ENCODE measurements at places on chromosomes 2 and 18.

DNA sequence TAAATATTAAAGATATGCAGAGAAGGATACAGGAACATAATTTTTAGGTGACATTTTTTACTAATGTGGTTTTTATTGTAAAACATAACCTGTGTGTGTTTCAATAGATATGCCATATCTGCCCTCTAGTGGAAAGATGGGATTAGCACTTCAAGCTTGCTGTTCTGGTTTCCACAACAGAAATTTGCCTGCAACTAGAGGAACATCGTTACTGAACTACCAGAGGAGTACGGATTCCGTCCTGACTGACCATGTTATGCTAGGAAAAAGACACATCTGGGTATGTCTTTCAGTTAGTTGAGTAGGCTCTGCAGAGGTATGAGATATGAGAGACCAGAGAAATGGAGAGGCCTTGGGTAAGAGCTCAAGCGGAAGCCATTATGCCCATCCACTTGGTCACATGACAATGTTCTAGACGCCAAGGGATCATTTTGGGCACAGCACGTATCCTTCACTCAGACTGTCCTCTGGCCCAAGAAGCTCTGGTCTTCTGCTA lies 104.9 kb downstream of the MBD2 start:
- DNase-seq, result no peak

GRCh38 chr18:35458271-35458670 lies 39.5 kb downstream of the INO80C start:
- DNase-seq, result no peak

DNA sequence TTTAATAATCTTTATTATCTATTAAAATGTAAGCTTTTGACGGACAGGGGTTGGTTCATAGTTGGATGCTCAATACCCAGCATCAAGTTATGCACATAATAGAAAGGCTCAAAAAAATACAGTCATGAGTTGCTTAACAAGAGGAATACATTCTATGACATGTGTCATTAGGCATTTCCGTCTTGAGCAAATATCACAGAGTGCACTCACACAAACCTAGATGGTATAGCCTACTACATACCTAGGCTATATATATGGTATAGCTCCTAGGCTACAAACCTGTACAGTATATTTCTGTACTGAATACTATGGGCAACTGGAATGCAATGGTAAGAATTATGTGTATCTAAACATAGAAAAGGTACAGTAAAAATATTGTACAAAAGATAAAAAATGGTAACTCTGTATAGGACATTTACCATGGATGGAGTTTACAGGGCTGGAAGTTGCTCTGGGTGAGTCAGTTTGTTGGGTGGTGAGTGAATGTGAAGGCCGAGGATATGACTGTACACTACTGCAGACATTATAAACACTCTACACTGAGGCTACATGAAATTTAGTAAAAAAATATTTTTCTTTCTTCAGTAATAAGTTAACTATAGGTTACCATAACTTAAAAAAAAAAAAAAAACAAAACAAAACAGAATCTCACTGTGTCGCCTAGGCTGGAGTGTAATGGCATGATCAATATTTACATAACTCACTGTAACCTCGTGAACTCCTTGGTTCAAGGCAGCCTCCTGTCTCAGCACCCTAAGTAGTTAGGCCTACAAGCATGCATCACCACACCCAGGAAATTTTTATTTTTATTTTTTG lies 201.2 kb downstream of the NBAS start:
- DNase-seq, result no peak

DNA sequence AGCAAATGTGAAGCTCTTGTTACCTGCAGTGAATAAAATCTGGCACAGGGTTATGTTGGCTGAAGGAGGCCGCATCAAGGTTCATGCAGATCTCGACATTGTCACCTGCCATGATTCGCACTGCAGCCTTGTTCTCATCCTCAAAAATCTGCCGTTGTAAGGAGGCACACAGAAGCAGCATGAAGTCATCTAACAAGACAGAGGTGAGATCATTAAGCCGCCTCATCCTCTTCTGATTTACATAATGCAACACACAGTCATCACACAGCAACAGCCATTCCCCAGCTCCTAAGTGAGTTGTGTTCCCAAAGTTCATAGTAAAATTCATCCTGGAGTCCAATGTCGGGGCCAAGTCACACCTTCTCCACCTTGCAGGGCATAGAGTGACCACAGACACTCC lies 232.1 kb downstream of the NAPG start:
- DNase-seq, result no peak

DNA sequence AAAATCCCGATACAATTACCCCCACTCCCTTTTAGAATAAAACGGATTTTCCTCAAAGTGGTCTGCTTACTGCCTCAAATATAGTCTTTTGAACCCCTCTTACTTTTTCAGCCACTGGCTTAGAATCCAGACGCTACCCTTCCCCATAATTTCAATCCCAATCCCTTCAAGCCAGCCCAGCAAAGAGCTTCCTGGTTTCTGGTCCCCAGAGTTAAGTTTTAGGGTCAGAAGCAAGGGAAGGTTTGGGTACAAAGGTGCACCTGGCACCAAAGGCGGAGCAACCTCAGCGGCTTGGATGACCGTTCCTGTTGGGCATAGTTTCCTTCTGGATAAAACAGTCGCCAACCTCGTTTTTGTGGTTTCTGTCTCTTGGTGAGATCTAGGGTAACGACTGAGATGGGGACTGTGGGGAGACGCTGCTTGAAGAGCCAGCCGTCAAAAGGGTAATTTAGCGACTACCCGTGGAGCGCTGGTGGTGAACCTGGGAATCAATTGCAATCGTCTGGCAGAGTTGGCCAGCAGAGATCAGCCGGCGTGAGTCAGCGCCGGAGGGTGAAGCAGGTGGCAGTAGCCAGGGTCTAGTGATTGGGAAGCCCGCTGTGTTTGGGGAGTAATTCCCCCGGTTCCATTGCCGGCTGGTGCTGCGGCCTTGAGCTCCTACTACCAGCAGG lies 1.6 kb downstream of the FEV start:
- no peak for DNase-seq

DNA sequence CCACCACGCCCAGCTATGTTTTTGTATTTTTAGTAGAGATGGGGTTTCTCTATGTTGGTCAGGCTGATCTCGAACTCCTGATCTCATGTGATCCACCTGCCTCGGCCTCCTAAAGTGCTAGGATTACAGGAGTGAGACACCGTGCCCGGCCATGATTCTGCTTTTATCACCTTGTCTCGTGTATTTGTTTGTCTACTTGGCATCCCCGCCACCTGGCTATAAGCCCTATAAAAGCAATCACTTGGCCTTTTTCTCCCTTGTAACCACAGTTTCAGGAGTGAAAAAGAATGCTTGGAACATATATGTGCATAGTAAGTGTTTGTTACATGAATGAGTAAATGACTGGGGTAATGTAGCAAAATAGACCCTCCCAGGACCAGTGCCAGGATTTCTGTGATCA lies 77.5 kb upstream of the PAPOLG start:
- no peak for DNase-seq

DNA sequence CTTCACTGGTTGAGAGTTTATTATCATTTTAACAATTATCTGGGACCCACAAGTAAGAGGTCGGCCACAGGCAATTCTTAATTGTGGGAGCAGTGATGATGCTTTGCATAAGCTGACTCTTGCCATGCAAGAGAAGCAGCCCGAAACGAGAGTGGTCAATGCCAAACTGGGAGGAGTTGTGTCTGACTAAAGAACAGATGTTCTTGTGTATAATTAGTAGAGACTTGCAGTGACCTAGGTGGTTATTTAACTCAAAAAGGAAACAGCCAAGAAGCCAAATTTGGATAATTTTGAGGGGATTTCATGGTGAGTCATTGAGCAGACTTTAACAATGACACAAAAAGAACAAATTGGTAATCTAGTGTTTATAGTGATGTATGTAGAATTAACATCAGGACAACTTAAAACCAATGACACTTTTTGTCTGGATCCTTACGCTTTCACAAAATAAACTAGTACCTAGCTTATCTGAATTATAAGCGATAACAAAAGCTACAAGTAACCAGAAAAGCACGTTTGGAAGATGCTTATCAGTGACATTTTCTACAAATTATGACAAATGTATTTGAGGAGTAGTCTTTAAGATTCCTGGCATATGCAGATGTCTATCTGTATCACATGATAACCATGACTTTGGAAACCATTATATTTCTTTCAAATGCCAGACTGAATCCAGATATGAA lies 184.7 kb upstream of the DLGAP1 start:
- no peak for DNase-seq

DNA sequence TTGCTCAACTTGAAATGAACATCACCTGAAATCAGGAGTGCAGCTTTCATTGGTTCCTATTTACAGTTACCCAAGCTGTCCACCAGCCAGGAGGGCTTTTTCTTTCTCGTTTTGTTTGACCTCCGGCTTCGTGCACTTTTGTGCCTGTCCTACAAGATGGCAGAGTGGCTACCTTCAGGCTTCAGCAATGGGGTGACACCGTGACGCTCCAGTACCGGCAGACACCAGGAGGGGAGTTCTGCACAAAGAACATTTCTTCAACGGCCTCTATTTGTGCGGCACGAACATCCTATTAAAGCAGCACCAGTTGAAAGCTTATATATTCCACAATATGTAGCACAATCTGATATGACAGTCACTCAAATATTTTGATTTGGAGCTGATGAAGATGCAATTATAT lies 18.3 kb downstream of the RNASEH1 start:
- no peak for DNase-seq

- no peak for DNase-seq
Measured at GRCh38 chr18:77815666-77816338, 566.2 kb downstream of the GALR1 start.

- DNase-seq, result no peak
Measured at GRCh38 chr18:76544511-76545345, 49.7 kb upstream of the ZNF516 start.

- no peak for DNase-seq
Measured at GRCh38 chr2:219561179-219562048, 9.9 kb downstream of the OBSL1 start.

- DNase-seq, result no peak
Measured at GRCh38 chr18:76515576-76515975, 20.5 kb upstream of the ZNF516 start.

GRCh38 chr2:24749069-24749691 lies 44.0 kb downstream of the PTRHD1 start:
- DNase-seq, result no peak

DNA sequence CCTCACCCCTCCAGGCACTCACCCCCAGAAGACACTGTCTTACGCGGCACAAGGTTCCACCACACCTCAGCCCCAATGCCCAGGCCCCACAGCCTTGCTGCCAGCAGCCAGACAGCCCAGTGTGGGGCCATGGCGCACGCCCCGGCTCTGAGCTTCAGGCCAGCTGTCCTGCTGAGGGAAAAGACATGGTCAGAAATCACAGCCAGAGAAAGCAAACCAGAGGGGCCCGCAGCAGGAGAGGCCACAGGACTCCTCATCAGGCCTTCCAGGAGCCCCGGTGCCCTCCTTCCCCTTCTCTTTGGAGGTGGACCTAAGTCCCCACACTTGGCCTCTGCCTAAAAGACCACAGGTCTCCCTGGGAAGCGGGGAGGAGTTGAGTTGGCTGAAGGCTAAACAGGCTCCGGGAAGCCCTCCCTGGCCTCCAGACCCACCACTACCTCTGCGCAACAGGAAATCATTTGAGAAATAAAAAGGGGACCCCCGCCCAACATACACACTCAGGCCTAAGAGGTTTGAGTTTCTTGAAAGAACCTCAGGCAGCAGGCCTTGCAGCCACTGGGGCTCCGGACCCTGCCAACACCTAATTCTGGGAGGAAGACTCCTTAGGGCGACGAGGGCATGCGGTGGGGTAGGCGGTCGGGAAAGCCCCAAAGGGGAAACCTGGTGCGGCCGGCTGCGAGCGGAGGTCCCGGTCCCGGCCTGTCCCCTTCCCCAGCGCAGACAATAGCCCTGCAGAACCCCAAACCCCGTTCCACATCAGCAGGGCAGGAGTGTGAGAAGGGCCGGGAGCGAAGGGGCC lies 1.9 kb downstream of the SEMA4C start:
- DNase-seq, result no peak

DNA sequence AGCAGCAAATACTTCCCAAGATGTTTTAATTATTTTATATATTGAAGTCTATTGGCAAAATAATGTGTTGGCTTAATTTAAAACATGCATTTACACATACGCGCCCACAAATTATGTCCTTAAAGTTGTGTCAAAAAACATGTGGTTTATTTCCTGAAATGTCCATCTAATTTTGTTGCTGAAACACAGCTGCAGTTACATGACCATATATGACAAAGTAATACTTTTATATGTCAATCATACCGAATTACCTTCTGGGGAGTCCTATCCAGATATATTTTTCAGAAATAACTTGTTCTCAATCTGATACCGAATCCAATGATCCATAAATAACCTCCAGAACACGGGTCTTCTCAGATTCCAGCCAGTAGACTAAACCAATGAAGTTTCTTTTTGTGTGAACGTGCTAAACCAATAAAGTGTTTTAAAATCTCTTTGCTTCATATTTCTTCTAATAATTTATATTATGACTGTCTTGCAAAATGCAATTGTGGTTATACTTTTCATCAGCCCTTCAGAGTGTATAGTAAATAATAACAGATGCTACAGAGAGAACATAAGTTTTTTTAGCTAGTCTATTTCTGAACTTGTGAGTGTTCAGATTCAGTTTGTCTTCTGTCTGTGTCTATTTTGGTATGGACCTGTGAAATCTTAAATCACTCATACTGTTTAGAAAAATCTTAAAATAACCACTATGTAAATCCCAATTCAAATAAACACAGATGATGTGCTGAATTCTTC lies 2.4 kb downstream of the SCG2 start:
- no peak for DNase-seq

- DNase-seq, result no peak
Measured at GRCh38 chr2:6694555-6694954, 171.2 kb downstream of the CMPK2 start.

GRCh38 chr2:3001615-3002560 lies 375.7 kb downstream of the EIPR1 start:
- DNase-seq, result no peak

- no peak for DNase-seq
Measured at GRCh38 chr2:144217853-144218633, 301.9 kb downstream of the ZEB2 start.

- no peak for DNase-seq
Measured at GRCh38 chr2:140246058-140246457, 1465.9 kb upstream of the NXPH2 start.

- no peak for DNase-seq
Measured at GRCh38 chr2:233976690-233977294, 59.6 kb downstream of the TRPM8 start.

DNA sequence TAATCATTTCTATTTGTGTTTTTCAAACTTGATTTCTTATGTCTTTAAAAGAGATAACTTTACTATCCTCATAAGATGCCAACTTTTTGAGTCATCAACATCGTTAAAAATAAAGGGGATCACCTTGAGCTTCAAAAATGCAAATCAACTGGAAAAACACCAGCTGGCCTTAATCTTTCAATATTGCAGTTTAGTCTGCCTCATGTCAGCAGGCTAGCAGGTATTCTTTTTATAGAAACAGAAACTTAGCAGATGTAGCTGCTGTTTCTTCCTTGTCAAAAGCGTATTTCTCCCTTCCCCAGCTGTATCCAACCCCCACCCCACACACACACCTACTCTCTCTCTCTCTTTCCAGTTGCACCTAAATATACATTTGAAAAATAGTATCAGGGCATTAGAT lies 154.1 kb upstream of the ZNF804A start:
- DNase-seq, result no peak

GRCh38 chr2:23506531-23507266 lies 121.7 kb downstream of the KLHL29 start:
- no peak for DNase-seq

- no peak for DNase-seq
Measured at GRCh38 chr2:37630301-37630700, 41.1 kb downstream of the CDC42EP3 start.

All from activated CD4-positive, alpha-beta T cell treated with anti-CD3 and anti-CD28 coated beads for 24 hours (primary cell).